ENCODE measurements at places on chromosomes 13 and 19. TPM values are rescaled to one million over a fixed set of nuclear protein-coding genes. Genes with fewer than 3 reads are reported as not detected.

The CYP4F2 gene
- total RNA-seq, result 3.8 TPM

The PDX1 gene
- total RNA-seq, result not detected

The ZNF793 gene
- 3.3 TPM for total RNA-seq

The ZNF57 gene
- total RNA-seq, result 3.4 TPM

The HCST gene
- not detected for total RNA-seq

The TNFRSF19 gene
- total RNA-seq, result 0.33 TPM

The TSPAN16 gene
- not detected for total RNA-seq

The EID2B gene
- total RNA-seq, result 3.2 TPM

The GJA3 gene
- total RNA-seq, result 0.25 TPM

The ZNF587 gene
- 4.3 TPM for total RNA-seq

The TMEM143 gene
- total RNA-seq, result 3.6 TPM

The CGB7 gene
- not detected for total RNA-seq

The OR7A5 gene
- total RNA-seq, result not detected

The ATP8A2 gene
- total RNA-seq, result 1.6 TPM

DNA sequence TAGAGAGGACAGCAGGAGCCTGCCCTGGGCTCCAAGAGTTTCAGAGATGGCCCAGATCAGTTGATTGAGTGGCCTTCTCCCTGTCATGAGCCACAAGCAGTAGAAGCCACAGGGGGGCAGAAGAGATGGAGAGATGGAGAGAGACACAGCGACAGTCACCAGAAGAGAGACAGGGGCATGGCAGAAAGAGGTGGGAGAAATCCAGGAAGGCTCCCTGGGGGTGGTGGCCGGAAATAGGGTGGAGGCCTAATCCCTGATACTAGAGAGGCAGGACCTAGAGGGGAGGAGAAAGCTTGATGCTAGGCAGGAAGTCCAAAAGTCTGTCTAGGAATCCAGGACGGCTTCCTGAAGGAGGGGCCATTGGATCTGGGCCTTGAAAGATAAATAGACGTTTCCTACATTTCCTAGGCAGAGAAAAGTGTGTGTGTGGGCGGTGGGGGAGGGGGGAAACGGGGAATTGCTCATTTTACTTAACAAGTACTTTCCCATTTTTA lies 9.6 kb upstream of the TPM4 start:
- peak; percentile 84 for DNase-seq

GRCh38 chr13:107650081-107650701 lies 565.1 kb downstream of the LIG4 start:
- peak; percentile 21 for DNase-seq

DNA sequence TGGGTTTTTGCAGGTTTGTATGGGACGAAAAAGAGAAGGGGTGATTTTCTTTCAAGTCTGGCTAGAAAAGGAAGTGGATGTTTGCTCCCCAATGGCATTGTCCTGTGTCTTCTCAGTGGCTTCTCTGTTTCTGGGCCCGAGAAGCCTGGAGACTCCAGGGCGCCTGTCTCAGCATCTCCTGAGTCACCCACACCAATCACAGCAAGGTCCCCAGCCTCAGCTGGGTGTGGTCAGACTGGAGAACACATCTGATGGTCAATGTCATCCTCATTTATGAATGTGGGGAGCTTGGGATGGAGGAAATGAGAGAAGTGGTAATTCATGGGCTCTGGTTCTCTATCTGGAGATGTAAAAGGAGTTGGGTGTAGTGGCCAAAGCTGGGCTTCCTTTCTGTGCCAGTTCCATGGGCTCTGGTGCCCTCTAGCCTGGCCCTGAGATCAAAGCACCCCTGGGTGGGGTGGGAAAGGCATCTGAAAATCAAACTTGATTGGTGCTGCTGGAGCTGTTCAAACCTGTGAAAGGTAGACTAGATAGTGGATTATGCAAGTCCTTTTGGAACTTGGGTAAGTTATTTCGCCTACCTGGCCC lies 13.4 kb downstream of the RASL11A start:
- DNase-seq, result peak; percentile 19

GRCh38 chr19:18798384-18799352 lies 7.6 kb upstream of the COMP start:
- no peak for DNase-seq

DNA sequence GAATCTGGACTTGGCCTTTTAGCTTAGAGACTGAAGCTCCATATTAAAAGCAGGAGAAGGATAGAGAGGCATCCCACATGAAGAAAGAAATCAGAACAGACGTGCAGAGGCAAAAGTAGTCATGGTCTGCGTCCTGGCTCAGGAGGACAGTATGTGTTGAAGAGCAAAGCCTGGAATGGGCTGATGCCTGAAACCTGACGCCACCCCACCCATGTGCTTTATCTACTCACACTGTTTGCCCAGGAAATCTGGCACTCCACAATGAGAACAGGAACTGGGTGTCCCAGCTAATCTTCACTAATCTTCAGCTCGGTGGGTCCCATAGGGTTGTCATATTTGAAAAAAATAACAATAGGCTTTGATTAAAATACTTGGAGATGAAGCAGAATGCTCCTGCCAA lies 549.0 kb upstream of the GPC6 start:
- no peak for DNase-seq

- DNase-seq, result no peak
Observed at GRCh38 chr13:60690604-60691003, 293.6 kb downstream of the TDRD3 start.

DNA sequence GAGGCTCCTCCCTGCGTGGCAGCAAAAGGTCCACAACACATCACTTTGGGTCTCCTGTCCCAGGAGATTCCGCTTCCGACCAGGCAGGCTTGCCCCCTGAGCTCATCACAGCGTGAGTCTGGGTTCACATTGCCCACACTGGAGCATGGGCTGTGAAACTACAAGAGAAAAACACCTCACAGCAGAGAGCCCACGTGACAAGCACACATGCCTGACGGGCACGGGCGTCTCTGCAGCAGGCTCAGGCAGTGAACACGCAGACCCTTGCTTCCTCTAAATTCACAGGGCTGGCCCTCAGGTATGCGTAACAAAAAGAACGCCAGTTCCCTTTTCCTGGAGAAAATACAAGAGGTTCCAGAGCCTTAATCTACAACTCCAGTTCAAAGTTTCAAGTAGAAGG lies 41.9 kb downstream of the RASA3 start:
- no peak for DNase-seq

- DNase-seq, result no peak
Observed at GRCh38 chr13:48750588-48751383, 97.1 kb downstream of the CYSLTR2 start.

DNA sequence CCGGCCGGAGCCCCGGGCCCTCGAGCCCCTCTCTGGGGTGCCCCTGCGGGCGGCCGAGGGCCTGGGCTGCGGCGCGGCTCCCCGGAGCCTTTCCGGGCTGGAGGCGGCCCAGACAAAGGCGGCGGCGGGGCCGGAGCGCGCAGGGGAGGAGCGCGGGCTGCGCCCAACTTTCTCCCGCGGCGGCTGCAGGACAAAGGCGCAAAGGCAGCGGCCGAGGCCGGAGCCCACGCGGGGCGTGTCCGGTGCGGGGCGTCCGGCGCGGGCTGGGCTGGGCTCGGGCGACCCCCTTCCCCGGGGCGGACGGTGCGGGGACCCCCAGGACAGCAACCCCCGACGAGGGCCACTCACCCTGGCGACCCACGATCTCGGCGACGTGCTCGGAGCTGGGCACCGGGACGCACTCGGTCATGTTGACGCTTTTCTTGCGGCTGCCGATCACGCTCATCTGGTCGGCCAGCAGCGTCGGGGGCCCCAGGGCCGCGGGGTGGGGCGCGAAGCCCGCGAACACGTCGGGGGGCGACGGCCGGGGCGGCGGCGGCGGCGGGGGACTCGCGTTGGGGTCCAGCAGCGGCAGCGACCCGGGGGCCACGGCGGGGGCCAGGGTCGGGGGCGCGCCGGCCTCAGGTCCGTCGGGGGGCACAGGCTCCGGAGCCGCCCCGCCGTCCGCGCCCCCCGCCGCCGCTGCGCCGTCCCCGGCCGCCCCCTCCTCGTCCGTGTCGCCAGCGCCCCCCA lies 843 bp downstream of the MEX3D start:
- DNase-seq, result no peak

- no peak for DNase-seq
Observed at GRCh38 chr13:51097353-51098043, 13.6 kb downstream of the C13orf42 start.

GRCh38 chr13:76687467-76687866 lies 198.7 kb downstream of the KCTD12 start:
- no peak for DNase-seq

DNA sequence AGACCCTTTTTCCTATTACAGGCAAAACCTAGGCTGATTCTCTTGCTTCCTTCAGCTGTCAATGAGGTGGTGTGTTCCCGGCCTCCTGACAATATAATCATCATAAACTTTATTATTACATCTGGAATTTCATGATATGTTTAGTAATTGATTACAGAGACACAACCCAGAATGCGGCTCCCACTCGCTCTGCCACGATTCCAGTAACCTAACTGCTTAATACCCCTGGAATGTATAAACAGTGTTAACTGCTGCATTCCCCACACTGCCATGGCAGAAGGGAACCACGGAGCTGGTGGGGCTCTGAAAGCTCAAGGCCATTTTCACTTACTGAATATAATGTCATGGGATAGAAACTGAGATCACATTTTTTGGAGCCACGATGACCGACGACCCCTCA lies 17.1 kb downstream of the TSHZ3 start:
- peak; percentile 29 for DNase-seq

DNA sequence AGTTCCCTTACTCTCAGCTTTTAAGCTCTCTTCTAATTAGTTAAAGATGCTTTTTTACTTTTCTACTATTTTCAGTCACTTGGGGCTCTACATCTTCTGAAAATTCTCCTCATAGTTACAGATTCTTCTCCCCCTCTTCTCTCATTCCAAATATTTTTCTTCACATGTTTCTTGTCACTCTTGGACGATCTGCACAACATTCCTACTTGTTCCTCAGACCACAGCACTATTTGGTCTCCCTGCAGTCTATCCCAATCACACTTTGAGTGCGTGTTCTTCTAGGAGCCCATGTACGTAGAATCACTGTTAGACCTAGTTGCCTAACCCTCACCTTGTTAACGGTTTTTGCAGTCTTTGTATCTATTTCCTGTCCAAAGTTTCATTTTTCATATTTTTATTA lies 222.5 kb upstream of the SPRY2 start:
- DNase-seq, result no peak

- DNase-seq, result no peak
Observed at GRCh38 chr13:94333131-94333820, 146.2 kb downstream of the DCT start.

GRCh38 chr13:107832500-107833100 lies 382.7 kb downstream of the LIG4 start:
- DNase-seq, result no peak

- no peak for DNase-seq
Observed at GRCh38 chr13:57063007-57063406, 77.7 kb upstream of the PRR20A start.

DNA sequence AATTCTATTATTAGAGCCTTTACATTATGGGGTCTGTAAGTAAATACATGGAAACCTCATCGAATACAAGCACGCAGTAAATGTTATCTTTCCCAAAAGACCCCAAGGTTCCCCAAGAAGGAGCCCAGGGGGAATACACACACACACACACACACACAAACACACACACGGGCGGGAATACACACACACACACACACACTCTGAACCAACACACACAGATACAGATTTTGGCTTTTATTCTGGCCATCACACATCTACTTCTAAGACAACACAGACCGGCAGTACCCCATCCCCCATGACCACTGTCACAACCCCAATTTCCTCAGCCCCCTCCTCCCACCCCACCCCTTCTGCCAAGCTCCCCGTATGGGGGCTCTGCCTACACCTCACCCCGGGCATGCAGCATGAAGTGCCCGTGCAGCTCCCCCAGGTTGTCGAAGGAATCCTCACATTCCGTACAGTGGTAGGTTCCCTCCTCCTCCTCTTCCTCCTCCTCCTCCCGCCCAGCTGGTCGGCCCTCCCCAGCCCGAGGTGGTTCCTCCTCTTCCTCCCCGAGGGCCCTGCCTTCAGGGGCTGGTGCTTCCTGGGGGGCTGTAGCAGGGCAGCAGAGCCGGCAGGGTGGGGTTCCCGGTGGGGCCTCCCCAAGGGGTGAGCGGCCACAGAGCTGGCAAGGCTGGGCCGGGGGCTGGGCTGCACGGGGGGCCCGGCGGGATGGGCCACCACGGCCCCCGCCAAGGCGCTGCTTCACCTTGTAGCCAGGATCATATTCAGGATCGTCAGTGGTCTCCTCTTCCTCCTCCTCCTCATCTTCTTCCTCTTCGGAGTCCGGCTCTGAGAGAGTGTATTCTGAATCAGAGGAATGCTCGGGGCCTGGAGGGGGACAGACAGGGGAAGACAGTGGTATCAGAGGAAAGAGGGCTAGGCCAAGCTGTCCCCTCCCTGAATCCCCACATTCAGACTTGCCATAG lies 4.4 kb upstream of the SRRM5 start:
- no peak for DNase-seq

DNA sequence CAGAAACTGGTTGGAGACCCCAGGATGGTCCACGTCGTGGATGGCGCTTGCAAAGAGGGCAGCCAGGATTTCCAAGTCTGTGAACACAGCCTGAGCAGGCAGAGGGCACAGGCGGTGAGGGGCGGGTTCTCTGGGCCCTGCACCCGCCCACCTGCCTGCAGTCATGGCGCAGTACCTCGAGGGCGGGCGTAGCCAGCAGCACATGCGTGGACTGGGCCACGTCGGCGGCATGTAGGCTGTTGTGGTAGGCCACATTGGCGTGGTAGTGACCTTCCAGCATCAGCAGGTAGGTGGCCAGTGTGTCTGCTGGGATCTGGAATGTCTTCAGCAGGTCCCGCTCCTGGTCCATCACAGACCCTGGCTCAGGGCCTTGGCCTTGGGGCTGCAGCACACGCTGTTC lies 8.1 kb downstream of the PDE4C start:
- DNase-seq, result no peak

DNA sequence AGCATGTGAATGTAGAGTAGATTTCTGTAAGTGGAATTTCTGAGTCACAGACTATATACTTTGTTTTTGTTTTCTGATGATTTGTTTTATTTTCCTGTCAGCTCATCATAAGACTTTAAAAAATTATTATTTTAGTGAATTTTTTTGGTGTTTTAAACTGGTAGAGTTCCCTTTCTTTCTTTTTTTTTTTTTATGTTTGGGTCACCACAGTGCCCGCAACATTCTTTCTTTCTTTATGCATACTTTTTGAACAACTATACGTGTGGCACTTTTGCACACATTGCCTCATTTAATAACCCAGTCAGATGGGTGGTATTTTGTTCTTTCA lies 46.0 kb downstream of the WDFY2 start:
- no peak for DNase-seq

DNA sequence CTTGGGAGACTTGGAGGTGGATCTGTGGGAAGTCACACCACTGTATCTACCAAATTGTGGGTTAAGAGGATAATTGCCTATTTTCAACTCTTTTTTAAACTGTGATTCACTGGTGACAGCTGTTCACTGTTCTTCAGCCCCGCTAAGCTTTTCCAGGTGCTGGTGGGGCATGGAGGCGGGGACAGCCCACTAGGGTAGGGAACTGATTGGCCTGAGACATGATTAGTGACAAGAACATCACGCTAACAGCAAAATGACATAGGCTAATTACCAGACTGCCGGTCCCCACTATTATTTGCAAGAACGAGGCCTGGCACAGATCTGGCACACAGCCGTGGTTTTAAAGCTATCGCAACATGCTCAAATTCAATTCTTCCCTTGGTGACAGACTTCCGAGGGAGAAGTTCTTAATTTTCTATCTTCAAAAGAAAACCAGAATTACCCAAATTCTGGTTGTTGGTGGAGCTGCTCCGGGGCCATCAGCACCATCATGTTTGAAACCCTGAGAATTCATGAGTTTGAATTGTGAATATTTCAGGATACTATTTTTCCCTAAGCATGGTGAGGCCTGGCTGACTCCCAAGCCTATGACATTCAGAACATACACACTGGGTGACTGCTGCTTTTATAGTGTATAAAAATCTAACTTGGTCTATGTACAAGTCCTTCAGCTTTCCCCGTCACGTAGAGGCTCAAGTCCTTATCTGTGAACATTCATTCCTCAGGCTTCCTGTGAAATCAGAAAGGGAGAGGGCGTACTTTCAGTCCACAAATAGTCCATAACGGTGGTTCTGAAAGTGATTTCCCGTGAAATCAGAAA lies 17.9 kb downstream of the DOCK9 start:
- no peak for DNase-seq
